ENCODE measurements at places on chromosomes 6 and 20.
A peak's percentile ranks its signal among the peaks of the same experiment; 100 is the strongest.

- H3K27me3 ChIP-seq, result no peaks in the 10 kb centered on the region
- H3K4me3 ChIP-seq, result no peak overlapping the region
- H3K27ac ChIP-seq, result no peak overlapping the region
- no peak for ATAC-seq
- H3K4me1 ChIP-seq, result peaks cover 3% of the 10 kb centered on the region
- H3K36me3 ChIP-seq, result peaks cover 75% of the 10 kb centered on the region
Measured at GRCh38 chr20:56517211-56517610, 7.3 kb upstream of the FAM209A start.

- no peak overlapping the region for H3K4me3 ChIP-seq
- ATAC-seq, result no peak
Measured at GRCh38 chr6:4139272-4139671, 3.9 kb upstream of the ECI2 start.

DNA sequence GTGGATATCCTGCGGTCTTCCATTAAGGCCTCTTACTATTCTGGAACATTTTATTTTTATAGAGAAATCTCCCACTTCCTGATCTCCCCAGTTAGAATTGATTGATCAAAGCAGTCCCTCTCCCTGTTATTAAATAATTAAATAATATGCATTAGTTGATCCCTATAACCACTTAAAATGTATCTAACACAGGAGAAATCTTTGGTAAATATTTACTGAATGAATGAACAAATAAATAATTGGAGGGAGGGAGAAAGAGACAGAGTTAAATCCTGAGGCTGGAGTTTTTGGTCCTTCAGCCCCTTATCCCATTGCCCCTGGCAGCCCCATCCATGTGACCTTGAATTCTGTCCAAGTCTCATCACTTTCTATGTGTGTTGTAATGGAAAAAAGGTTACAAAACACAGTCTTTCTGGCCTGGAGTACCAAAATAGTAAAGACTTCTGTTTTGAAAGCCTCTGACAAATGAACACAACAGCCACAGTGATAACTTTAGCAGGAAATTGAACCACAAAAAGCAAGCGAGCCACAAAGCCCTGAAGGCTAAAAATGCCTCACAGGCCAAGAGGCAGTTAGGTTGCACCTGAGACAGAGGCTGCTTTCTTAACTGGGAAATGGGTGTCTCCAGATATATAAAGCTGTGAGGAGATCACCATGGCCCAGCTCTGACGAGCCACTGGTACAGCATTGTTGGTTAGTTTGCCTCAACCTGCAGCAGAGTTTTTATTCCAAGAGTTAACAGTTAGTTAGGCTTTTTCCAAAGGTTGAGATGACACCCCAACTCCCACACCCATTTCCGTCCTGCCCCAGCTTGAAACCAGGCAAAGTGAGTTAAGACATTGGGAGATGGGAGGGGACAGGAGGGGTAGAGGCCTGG, 11.3 kb downstream of the NT5E start:
- H3K27ac ChIP-seq, result peak overlapping the region; percentile 70
- ATAC-seq, result peak; percentile 53
- no peaks in the 10 kb centered on the region for H3K36me3 ChIP-seq
- no peaks in the 10 kb centered on the region for H3K27me3 ChIP-seq
- no peaks in the 10 kb centered on the region for H3K4me1 ChIP-seq

- no peak overlapping the region for H3K4me3 ChIP-seq
- no peak overlapping the region for H3K27ac ChIP-seq
- H3K27me3 ChIP-seq, result no peaks in the 10 kb centered on the region
- no peaks in the 10 kb centered on the region for H3K4me1 ChIP-seq
- no peak for ATAC-seq
Measured at GRCh38 chr20:10307359-10307735, 88.7 kb downstream of the SNAP25 start.

- no peak for ATAC-seq
- no peaks in the 10 kb centered on the region for H3K27me3 ChIP-seq
- H3K27ac ChIP-seq, result no peak overlapping the region
Measured at GRCh38 chr6:11952316-11952715, 59.8 kb upstream of the HIVEP1 start.

DNA sequence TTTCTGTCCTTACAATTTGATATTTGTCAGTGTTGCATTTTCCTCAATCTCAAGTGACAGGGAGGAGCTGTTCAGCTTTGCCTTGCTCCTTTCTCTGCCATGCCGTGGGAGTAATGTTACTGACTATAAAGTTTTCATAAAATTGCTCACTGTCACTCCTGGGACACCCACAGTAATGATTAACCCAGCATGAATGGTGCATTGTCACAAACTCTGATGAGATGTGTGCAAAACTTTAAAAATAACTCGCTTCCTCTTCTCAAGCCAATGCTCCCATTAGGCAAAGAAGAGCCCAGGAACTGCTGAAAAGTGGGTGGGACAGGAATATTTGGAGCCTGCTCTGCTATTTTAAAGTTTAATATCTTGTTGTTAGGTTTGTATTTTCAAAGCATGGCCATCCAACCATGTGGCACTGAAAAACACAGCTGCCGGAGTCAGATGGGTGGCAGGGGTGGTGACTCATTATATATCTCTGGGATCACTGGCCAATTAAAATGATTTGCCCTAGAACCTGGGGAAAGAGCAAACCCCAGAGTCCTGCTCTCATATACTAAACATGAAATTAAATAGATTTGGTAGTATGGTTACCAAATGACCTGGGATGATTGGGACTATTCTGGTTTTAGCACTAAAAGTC, 260.1 kb downstream of the BTBD3 start:
- no peaks in the 10 kb centered on the region for H3K4me1 ChIP-seq
- H3K4me3 ChIP-seq, result no peak overlapping the region
- H3K27ac ChIP-seq, result no peak overlapping the region
- no peak for ATAC-seq
- no peaks in the 10 kb centered on the region for H3K36me3 ChIP-seq
